Heart right ventricle (tissue), 16 donors: ENCODE measurements at places on chromosomes 13 and 19. TPM values are rescaled to one million over a fixed set of nuclear protein-coding genes. Genes with fewer than 3 reads are reported as not detected.
A peak's percentile ranks its signal among the peaks of the same experiment; 100 is the strongest.

MUC16 gene
- total RNA-seq: 0.07 TPM

- DNase-seq: no peak
Observed at GRCh38 chr13:41299316-41300094, 11.6 kb upstream of the NAA16 start.

DNA sequence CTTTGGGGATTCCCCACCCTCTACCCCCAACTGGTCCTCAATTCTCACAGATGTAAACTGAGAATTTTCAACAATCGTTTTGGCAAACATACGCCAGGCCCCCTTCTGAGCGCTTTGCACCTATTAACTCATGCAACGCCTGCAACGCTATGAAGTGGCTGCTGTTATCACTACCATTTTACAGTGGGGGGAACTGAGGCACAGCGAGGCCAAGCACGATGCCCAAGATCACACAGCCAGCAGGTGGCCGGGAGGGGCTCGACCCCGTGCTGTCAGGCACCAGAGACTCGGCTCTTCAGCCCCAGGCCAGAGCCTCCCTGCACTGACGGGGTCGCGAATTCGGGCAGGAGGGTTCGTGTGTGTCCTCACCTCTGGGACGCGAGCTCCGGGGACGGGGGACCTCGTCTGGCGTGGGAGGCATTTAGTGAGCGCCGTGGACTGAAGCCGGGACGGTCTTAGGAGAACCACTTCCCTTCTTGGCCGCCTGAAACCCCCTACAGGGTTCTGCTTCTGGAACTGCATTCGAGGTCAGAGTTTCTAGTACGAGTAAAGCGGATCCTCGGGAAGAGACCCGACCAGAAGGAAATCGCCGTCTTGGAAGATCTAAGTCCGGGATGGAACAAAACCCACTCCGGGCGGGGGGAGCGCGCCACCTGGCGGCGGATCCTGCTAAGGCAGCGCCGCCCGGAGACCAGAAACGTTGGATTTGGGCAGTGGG lies 21.0 kb downstream of the ZNF114 start:
- peak; percentile 83 for DNase-seq

DNA sequence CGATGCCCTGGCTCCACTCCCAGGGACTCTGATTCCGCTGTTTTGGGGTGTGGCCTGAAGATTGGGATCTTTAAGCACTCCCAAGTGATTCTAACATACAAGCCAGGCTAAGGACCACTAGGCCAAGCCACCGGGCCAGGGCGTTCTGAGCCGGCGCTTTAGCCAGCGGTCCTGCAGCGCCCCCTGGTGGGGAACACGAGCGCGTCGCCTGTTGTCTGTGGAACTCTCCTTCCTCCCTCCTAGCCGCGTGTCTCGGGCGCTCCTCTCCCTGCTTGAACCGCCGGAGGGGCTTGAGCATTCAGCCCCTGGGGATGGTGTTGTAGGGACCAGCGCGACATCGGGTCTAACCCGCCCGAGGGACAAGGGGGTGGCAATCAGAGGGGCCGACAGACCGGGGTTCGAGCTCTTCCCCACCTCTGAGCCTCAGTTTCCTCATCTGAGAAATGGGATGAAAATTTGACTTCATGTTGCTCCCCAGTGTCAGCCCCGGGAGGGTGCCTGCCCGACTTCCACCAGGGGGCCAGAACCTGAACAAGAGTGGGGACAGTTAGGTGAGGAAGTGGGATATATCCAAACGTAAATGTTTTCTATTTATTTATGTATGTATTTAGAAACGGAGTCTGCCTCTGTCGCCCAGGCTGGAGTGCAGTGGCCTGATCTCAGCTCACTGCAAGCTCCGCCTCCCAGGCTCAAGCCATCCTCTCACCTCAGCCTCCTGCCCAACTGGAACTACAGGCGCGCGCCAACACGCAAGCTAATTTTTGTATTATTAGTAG lies 18.0 kb upstream of the PNMA8B start:
- peak; percentile 80 for DNase-seq

IGFL1 gene
- not detected for total RNA-seq

EFNA2 gene
- not detected for total RNA-seq

DNA sequence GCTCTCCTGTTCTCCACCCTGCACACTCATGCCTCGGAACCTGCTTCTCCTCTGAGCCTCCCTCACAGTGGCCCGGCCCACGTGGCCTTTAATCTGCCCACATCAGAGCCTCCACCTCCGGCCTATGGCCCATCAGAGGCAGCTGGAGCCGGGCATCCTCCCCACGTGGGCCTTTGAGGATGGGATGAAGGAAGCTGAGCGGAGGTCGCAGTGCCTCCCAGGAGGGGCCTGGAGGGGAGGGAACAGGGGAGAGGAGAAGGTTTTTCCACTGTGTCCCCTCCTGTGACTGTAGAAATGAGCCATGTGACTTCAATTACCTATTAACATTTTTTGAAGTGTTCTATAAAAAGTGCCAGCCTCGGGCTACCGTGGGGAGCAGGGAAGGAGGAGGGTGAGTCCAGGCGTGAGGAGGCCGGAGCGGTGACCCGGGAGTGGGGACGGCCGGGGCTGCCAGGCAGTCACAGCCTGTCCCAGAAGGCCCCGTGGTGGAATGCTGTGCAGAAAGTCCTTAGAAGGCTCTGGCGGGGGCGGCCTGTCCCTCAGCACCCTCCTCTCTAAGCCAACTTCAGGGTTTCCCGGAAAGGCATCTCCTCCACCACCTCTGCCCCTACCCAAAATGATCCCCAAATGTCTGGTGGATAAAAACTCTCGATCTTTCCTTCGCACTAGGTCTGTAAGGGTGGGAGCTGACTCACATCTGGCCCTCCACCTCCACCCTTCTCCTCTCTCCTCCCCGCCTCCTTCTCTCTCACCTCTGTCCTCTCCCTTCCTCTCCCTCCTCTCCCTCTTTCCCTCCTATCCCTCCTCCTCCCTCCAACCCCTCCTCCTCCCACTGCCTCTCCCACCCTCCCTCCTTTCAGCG lies 24.8 kb upstream of the SLC1A5 start:
- no peak for DNase-seq
